ENCODE measurements at places on chromosomes 16 and 17. TPM values are rescaled to one million over a fixed set of nuclear protein-coding genes. Genes with fewer than 3 reads are reported as not detected.

TRAF4 gene
- total RNA-seq: 32.4 TPM

DPH1 gene
- 36.1 TPM for total RNA-seq

HBZ gene
- not detected for total RNA-seq

SPDYE4 gene
- total RNA-seq: not detected

CHD9NB gene
- total RNA-seq: 2.7 TPM

PMP22 gene
- 78.1 TPM for total RNA-seq

SLC6A2 gene
- total RNA-seq: not detected

TMEM114 gene
- total RNA-seq: not detected

SPATA32 gene
- not detected for total RNA-seq

NLRC3 gene
- total RNA-seq: under 0.01 TPM

MAP3K14 gene
- 1.9 TPM for total RNA-seq

KIF22 gene
- 9.8 TPM for total RNA-seq

TNFRSF12A gene
- total RNA-seq: 394 TPM

CCDC200 gene
- not detected for total RNA-seq

HBQ1 gene
- total RNA-seq: not detected

C16orf96 gene
- not detected for total RNA-seq

CDH3 gene
- total RNA-seq: 1.1 TPM

CACNG5 gene
- total RNA-seq: not detected

CD300E gene
- total RNA-seq: not detected

TP53TG3D gene
- 0.56 TPM for total RNA-seq

CCL2 gene
- total RNA-seq: 208 TPM

CES2 gene
- total RNA-seq: 35.9 TPM

ATP6V0A1 gene
- 98.5 TPM for total RNA-seq

CES5A gene
- not detected for total RNA-seq

CPNE7 gene
- 1.3 TPM for total RNA-seq

ICAM2 gene
- total RNA-seq: 3.9 TPM

C16orf46 gene
- total RNA-seq: 1.0 TPM

TK2 gene
- total RNA-seq: 61.6 TPM

TBC1D3 gene
- not detected for total RNA-seq

SMG1 gene
- 86.7 TPM for total RNA-seq

PRAC1 gene
- not detected for total RNA-seq

C1QTNF1 gene
- total RNA-seq: 84.0 TPM

EIF5A gene
- 391 TPM for total RNA-seq

MRPL12 gene
- total RNA-seq: 10.0 TPM

GPR179 gene
- total RNA-seq: 0.10 TPM

CX3CL1 gene
- total RNA-seq: 4.2 TPM

GDPD3 gene
- 1.3 TPM for total RNA-seq

ANKS4B gene
- not detected for total RNA-seq

FMNL1 gene
- 0.33 TPM for total RNA-seq

RAB37 gene
- 0.33 TPM for total RNA-seq

HS3ST4 gene
- total RNA-seq: not detected
